ENCODE measurements at places on chromosomes 11 and 22.

DNA sequence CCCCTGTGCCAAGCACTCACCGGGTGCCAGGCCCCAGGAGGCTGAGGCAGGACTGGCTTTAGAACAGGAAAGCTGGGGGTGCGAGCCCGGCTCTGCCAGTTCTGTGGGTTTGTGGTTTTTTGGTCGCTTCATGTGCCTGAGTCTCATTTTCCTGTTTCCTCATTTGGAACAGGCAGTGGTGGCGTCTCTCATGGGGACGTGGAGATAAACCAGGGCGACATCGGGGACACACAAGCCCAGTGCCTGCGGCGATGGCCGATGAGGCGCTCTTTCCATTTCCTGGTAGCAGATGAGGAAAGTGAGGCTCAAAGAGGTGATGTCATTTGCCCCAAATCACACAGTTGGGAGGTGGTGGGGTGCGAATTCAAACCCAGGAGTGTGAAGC, 20.8 kb upstream of the CHKA start:
- DNase-seq: no peak

GRCh38 chr11:34585735-34586487, 35.0 kb upstream of the EHF start:
- peak; percentile 56 for DNase-seq

DNA sequence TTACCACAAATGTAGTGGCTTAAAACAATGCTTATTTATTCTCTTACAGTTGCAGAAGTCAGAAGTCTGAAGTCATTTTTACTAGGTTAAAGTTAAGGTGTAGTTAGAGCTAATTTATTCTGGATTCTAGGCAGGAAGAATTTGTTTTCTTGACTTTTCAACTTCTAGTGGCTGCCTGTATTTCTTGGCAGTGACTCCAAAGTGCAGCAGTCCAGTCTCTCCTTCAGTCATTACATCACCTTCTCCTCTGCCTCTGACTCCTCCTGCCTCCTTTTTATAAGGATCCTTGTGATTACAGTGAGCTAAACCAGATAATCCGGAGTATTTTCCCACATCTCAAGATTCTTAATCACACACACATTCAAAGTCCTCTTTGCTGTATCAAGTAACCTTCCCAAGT, 581.4 kb downstream of the KCNA4 start:
- DNase-seq: peak; percentile 17

GRCh38 chr22:44261861-44262595, 50.7 kb downstream of the SHISAL1 start:
- no peak for DNase-seq

DNA sequence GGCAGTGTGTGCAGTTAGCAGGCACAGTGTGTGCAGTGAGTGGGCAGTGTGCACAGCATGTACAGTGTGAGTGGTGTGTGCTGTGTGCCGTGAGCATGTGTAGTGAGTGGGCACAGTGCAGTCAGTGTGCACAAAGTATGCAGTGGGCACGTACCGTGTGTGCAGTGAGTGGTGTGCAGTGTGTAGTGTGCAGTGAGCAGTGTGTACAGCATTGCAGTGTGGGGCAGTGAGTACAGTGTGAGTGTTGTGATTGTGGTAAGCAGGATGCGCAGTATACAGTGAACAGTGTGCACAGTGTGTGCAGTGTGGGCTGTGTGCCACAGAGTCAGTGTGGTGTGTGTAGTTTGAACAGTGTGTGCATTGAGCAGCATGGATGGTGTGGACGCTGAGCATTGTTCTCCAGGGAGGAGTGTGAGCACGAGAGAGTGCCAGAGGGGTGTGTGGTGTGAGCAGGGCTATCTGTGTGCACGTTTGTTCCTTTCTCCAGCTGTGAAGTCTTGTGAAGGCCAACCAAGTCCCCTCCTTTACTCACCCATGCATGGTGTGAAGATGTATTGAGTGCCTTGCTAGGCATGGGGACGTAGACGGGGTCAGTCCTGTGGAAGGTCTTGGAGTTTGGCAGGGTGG, 3.0 kb downstream of the SHANK3 start:
- no peak for DNase-seq

- no peak for DNase-seq
These were observed 13.1 kb downstream of the RPS6KA4 start for GRCh38 chr11:64372021-64372420.

DNA sequence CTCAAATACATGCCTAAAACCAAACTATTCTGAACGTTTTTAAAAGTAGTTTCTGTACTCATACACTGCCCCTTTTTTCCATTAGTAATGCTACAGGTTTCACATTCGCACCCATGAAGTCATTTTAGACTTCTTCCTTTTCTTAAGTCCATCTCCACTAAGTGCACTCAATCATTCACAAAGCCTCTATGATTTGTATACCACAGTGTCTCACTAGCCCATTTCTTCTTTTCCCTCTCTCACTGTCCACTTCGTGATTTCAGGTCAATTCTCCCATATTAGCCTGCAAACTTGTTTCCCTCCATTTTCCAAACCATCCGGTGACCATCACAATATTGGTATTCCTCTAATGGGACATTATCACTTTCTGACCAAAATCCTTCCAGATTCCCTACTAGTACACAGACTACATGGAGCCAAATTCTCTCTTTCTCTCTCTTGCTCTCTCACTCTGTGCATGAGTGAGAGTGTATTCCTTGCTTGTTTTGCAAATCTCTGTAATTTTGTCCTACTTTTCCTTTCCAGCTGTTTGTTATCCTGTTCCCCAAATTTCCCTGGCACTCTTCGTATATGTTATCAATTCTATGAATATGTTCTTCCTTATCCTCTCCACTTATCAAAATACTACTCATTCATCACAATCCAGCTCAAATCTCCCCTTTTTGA, 3.4 kb upstream of the ZC3H12C start:
- no peak for DNase-seq
